Brain (organoid and tissue), 16 donors: ENCODE measurements at places on chromosomes 3 and 15. TPM values are rescaled to one million over a fixed set of nuclear protein-coding genes. Genes with fewer than 3 reads are reported as not detected.

DNA sequence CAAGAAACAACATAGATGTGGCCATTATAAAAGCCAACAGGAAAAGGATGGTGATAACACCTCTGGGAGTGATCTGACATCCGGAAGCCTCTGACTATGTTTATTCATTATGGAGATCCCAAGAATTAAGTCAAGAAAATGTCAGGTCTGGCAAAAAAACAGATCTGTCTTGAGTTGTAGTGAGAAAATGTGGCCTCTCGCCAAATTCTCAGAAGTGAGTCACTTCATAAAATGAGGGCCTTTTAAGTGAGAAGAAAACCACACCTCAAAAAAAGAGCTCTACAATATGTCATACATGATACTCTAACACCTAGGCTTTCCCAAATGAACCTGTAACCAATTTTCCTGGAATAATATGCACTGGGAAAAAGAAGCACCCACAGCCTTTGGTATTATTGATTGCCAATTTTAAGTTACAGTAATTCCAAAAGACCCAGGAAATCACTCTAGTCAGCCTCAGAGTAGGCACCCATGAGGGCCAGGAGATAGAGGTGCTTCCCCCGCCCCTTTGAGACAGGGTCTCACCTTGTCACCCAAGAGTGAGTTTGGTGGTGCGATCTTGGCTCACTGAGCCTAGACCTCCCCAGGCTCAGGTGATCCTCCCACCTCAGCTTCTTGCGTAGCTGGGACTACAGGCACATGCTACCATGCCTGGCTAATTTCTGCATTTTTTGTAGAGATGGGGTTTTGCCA, 38.0 kb downstream of the CCR3 start:
- no peak for DNase-seq

DNA sequence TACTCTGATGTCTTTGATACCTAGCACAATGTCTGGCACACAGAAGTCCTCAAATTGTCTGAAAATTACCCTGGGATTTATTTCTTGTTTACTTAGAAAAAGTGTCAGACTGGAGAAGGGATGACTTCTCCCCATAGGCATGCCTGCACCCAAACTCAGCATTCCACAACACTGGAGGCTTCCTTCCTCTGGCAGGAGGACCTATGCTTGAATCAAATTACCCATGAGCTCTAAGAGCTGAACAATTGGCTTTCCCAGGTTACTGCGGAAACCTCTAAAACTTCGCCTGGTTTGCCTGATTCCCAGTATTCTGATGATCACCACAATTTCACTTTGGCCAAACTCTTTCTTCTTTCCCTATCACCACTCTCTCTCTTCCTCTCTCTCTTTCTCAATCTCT, 217.4 kb downstream of the DIPK2A start:
- DNase-seq = no peak

DNA sequence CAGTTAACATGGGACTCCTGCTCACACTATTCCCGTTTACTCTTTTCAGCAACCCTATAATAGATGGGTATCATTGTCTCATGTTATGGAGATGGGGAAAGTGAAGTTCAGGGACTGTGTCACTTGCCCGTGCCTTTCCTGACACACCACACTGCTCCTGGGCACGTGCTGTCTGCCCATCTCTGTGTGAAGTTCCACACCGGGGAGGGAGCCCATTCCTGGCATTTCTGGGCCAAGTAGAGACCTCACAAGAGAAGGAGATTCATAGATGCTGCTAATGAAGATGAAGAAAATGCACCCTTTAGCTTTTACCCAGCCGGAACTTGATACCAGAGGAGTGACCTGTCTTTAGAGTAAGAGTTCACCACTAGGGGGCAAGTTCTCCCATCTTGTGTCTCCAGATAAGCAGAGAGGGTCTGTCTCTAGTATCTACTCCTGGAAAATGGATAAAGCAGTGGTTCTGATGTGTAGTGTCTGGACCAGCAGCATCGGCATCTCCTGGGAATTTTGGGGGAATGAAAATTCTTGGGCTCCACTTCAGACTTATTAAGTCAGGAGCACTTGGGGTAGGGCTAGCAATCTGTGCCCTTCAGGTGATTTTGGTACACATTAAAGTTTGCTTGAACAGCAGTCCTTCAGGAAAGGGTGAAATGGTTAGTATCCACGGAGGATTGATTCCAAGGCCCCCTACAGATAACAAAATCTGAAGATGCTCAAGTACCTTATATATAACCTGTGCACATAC, 2.0 kb upstream of the TOPBP1 start:
- DNase-seq = peak; percentile 22

GRCh38 chr15:54514601-54515000, 536.4 kb downstream of the UNC13C start:
- no peak for DNase-seq

- no peak for DNase-seq
These were observed 237.1 kb downstream of the RYR3 start for GRCh38 chr15:33547876-33548275.

GRCh38 chr3:127775398-127776109, 46.8 kb downstream of the MGLL start:
- no peak for DNase-seq

GRCh38 chr3:62073038-62073437, 300.3 kb downstream of the FEZF2 start:
- DNase-seq = no peak

- no peak for DNase-seq
These were observed 20.4 kb downstream of the NANOGP8 start for GRCh38 chr15:35064576-35065190.

- DNase-seq = no peak
These were observed 52.9 kb upstream of the SEC13 start for GRCh38 chr3:10373686-10374261.

DNA sequence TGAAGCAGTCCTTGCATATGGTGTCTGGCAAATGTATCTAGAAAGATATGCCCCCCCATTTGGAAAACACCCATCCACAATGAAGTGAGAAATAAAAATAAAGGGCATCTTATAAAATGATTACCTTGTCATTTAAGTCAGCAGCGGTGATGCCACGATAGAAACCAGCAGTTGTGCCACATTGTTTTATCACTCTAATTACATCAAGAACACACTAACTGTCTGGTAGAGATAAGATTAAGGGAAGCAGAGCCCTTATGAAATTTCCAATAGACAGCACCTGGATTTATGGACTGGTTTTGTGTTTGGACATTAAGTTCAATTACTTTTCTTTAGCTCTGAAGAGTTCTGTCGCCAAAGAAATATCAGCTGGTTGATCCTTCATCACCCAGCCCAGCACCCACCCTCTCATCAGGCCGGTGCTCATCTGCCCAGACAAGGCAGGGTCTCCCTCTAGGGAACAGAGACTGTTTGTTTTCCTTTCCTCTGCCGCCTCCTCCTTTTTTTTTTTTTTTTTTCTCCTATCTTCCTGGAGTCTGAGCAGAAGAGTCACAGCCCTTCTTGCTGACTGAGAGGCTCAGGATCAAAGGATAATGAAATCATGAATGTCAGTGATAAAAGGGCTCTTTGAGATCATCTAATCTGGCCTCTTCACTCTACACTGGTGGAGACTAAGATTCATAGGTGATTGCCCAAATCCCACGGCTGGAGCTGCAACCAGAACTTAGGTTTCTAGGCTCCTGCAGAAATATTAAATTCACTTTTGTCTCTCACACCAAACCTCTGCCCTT, 464.1 kb downstream of the NTRK3 start:
- DNase-seq = no peak

- DNase-seq = no peak
These were observed 71.0 kb downstream of the SETD5 start for GRCh38 chr3:9468460-9468859.

DNA sequence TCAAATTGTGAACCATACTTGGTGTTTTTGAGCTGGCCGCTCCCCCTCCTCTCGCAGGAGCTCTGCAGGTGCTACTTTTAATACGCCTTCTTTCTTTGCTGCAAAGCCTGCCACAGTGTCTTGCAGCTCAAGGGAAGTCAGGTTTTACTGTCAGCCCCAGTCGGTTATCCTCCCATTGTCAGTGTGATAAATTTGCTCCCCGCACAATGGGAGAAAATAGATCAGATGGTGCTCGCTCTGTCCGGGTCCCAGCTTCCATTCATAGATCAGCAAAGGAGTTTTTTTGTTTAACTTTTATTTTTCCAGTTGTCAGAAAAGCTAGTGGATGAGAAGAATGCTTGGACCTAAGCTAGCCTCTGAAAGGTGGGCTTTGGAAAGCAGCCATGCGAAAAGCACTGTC, 207.7 kb downstream of the RYR3 start:
- peak; percentile 59 for DNase-seq

- DNase-seq = no peak
These were observed 8.5 kb downstream of the PFKFB4 start for GRCh38 chr3:48548126-48548525.

- DNase-seq = no peak
These were observed 941.1 kb upstream of the CFAP20DC start for GRCh38 chr3:59990915-59991314.

DNA sequence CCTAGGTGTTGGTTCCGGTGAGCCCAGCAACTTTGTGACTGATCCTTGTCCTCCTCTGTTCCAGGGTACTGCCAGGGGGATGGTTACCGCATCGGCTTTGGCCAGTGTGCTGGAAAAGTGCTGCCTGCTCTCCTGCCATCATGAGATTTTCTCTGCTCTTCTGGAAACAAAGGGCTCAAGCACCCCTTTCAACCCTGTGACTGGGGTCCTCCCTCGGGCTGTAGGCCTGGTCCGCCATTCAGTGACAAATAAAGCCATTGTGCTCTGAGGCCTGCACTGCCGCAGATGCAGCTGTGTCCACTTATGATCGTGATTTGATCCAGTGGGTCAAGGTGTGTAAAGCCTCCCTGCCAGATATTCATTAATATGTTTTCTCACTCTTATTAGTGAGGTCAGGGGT, 33.3 kb downstream of the FAH start:
- no peak for DNase-seq

- no peak for DNase-seq
These were observed 19.9 kb downstream of the SLC6A6 start for GRCh38 chr3:14422016-14422963.

DNA sequence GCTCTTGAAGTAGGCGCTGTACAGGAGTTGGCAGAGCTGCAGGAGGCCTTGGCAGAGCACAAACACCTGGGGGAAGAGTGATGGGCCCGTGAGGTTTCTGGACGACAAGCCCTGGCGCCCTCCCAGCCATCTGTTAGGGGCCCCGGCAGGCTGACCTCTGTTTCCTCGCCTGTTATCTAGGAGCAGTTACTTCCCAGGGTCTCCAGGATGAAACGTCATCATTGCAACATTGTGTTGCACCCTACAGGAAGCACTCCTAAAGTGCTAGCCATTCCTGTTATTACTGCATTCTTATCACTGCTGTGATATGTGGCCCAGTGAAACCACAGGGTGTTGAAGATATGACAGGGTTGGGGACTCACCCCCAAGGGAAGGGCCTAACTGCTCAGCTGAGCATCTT, 50.2 kb downstream of the SLCO2A1 start:
- no peak for DNase-seq

Gene SCAMP5
- polyA plus RNA-seq = 146 TPM

Gene SATB1
- polyA plus RNA-seq = 24.1 TPM

Gene LOXL1
- polyA plus RNA-seq = 6.0 TPM

Gene INSYN1
- 25.6 TPM for polyA plus RNA-seq

Gene AMIGO3
- 2.0 TPM for polyA plus RNA-seq

Gene TLNRD1
- 7.6 TPM for polyA plus RNA-seq
